ENCODE measurements at places on chromosomes 2 and 18. TPM values are rescaled to one million over a fixed set of nuclear protein-coding genes. Genes with fewer than 3 reads are reported as not detected.

DNA sequence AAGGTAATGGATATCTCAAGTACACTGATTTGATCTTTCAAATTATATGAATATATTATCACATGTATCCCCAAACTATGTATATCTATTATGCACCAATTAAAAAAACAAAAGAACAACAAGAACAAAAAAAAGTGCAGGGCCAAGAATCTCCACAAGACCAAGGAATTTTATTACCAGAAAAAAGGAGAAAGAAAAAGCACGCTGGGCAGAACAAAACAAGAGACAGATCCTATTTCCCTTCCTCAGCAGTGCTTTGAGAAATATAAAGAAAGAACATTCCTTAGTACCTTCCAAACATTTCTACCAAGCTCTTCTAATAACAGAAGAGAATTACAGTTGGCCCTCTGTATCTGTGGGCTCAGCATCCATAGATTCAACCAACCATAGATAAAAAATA lies 144.7 kb upstream of the CREB1 start:
- DNase-seq, result no peak

GRCh38 chr2:197097578-197098366 lies 171.3 kb upstream of the PGAP1 start:
- peak; percentile 48 for DNase-seq

Gene NT5C1B
- not detected for total RNA-seq

DNA sequence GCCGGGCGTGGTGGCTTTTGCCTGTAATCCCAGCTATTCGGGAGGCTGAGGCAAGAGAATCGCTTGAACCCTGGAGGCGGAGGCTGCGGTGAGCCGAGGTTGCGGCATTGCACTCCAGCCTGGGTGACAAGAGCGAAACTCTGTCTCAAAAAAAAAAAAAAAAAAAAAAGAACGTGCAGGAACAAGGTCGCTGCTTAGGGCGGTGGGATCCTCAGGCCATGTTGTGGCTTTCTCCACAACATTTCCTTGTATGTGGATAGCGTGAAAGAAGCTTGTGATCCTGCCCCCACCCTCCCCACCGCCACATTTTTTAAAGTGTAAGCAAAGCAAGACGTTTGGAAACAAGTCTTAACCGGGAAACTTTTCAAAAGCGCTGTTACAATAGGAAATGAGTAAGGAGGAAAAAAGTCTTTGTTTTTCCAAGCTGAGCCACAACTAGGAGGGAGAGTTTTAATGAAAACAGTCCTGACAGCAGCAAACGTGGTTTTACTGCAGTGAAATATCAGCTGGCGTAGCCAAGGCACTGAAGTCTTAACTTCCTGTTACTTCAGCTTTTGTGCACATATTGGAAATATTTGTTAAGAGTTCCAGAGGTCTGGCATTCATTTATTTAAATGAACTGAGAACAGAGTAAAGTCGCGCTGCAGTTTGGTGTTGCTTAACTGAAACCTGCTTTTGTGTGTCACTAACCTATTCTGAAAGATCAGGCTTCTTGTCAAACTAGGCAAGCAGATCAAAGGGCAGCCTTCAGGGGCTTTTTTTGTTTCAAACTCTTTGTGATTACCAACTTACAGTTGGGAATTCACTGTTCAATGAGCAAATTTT lies 3.8 kb downstream of the TGIF1 start:
- DNase-seq, result peak; percentile 98

- no peak for DNase-seq
Observed at GRCh38 chr2:196112418-196113034, 43.9 kb upstream of the DNAH7 start.

DNA sequence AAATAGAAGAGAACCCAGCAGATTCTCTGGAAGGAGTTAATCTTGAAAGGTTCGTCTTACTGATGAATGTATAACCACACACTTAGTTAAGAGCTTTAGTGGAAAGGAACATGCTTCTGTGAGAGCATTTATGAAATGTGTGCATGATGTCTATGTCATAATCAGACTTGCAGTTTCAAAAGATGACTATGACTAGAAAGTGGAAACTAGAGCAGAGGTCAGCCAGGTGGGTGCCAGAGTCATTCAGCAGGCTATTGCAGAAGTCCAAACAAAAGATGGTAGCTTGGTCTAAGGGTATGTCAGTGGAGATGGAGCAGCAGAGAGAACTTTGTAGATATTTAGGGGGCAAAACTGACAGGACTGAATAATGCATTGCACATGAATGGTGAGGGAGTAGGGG lies 825.8 kb downstream of the DCC start:
- no peak for DNase-seq

DNA sequence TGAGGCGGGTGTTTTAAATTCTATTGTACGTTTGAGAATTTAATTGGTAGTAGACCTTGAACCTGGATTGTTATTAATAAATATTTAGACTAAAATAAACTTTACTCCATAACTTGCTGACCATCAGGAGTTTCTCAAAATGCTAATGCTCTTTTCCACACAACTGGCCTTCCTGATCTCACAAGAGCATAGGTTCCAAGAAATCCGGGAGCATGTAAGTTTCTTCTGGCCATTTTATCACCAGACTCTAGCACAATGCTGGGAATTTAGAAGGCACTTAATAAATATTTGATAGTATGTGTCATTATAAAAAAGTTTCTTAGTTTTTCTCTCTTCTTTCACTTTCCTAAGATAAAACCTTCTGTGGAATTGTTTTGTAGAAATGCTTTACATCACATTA lies 2047.1 kb downstream of the SUCLG1 start:
- no peak for DNase-seq

Gene YWHAQ
- 172 TPM for total RNA-seq

DNA sequence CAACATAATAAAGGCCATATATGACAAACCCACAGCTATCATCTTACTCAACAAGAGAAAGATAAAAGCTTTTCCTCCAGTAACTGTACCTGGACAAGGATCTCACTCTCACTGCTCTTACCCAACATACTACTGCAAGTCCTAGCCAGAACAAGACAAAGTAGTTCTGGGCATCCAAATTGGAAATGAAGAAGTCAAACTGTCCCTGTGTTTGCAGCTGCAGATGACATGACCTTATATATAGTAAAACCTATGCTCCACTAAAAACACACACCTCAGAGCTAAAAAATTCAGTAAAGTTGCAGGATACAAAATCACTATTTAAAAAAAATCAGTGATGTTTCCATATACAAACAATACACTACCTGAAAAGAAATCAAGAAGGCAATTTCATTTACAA lies 32.2 kb downstream of the USP34 start:
- no peak for DNase-seq

Gene ICOS
- total RNA-seq, result 0.49 TPM

DNA sequence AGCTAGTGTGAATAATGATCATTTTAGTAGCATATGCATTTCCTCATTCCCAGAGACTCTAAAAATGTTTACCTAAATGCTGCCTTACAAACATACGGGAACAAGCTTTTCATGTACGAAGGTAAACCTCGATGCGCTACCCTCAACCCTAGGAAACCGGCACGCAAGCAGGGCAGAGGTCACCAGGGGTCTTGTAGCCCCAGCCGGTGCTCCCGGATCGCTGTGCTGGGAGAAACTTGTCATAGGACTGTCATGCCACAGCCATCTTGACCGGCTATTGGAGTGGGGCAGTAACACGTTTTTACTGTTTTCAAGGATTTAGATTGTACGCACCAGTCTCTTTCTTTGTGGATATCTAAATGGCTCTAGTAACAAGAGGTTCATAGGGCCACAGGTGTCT lies 34.8 kb upstream of the NFATC1 start:
- DNase-seq, result no peak

DNA sequence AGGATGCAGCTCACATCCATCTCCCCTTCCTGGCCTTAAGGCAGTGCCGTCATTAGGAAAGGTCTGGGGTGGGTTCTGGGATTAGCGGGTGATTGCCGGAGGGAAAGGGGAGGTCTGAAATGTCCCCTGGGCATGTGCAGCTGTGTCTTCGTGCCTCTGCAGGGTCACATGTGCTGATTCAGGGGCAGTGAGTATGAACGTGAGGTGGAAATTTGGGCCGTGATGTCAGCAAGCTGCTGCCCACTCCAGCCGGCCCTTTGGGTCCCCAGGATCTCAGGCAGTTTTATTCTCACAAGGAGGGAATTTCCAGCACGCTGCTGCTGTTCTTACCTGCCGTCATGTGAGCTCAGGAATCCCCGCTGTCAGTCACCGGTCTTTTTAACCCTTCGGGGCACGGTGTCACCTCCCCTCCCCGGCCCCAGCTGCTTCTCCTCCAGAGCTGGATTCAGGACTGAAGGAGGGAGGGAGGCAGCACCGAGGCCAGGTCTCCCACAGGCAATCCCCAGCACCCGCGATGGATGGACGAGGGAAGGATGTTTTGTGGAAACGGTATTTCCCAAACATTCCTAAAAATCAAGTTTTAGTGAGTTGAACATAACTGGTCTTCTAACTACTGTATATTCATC lies 23.5 kb downstream of the GPR35 start:
- no peak for DNase-seq

GRCh38 chr2:46915811-46916630 lies 415 bp upstream of the MCFD2 start:
- DNase-seq, result peak; percentile 93

GRCh38 chr18:36905571-36905970 lies 76.6 kb downstream of the KIAA1328 start:
- no peak for DNase-seq

Gene GPR155
- total RNA-seq, result 5.8 TPM

DNA sequence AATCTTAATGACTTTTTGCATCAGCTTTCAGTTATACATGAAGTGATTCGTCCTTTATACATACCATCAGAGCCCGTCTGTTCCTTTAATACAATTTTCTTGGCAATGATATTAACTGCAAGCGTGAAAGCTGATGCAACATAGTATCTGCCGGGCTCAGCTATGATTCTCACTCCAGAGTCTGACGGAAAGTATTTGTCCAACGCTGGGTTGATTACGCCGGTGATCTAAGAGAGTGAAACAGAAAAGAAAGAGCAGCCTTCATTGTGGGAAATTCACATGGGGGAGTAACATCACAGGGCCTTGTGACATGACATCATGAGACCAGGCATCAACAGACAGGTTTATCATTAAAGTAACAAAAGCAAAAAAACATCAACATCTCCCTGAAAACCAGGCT lies 6.2 kb downstream of the ODC1 start:
- no peak for DNase-seq
